ENCODE measurements at places on chromosomes 3 and 15.
A peak's percentile ranks its signal among the peaks of the same experiment; 100 is the strongest.

GRCh38 chr3:47019201-47019600 is 39.7 kb downstream of the NBEAL2 start:
- peak; percentile 26 for DNase-seq

- DNase-seq: no peak
Observed at GRCh38 chr15:85496551-85497171, 116.3 kb downstream of the AKAP13 start.

GRCh38 chr3:42214064-42214463 is 51.9 kb downstream of the CCK start:
- no peak for DNase-seq

DNA sequence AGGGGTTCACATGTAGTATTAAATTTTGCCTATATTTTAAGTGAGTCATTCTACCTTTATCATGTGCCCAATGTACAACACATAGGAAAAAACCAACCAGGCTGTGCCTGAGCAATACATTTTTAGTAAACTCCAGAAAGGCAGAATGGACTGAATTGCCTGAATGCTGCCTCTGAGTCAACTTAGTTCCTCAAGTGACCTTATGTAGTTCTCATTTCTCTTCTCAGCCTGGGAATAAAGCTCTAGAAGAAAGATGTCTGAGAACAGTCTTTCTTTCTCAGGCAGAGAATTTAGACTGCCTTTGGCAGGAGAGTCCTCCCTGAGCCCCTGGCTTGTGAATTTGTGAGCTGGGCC is 13.0 kb downstream of the ST3GAL6 start:
- DNase-seq: no peak

DNA sequence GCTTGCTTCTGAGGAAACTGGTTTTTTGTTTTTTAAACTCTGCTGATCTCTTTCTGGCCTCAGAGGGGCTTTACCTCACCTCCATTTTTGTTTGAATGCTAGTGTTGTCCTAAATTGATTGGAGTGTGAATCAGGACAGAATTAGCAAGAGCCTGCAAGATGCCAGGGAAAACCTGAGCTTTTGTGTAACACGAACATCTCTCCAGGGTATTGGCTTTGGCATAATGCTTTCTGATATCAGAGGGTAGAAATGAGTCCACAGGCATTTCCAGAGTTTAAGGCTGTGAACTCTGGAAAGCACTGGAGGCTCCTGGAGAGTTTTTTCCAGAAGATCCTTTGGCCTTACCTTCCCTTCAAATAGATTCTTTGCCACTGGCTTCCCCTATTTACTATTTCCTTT is 87.1 kb downstream of the WDR76 start:
- no peak for DNase-seq

DNA sequence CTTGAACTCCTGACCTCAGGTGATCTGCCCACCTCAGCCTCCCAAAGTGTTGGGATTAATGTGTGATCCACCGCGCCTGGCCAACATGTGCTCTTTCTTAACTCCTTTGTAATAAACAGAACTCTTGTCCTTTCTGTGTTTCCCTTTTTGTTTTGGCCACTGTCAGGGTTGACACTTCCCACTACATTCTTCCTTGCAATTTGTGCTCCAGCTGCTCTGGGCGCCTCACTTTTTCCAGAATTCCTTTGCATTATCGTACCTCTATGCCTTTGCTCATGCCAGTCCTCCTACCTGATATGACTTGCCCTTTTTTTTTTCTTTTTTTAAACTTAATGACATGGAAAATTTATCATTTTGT is 38.8 kb upstream of the SMAD3 start:
- no peak for DNase-seq

DNA sequence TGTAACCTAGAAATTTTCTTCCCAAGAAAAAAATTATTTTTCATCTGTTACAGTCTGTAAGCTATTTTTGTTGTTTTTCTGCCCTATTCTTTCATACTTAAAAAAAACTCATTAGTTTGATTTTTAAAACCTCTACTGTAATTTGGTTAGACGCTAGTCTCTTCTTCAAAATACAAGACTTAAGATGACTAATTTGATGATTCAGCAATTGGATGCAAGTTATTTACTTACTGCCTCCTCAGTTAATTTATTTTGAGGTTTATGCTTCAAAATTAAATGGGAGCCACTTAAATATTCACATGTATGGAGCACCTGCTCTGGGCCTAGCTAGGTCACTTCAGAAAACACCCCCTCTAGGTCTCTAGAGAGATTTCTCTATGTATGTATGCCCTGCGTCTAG is 132.4 kb downstream of the IQCH start:
- DNase-seq: peak; percentile 30

GRCh38 chr3:42012383-42012934 is 50.6 kb upstream of the ULK4 start:
- DNase-seq: no peak

GRCh38 chr3:25901796-25902195 is 111.9 kb downstream of the OXSM start:
- no peak for DNase-seq

- DNase-seq: no peak
Observed at GRCh38 chr3:126644615-126645014, 10.3 kb downstream of the TXNRD3 start.

Measured in PC-3 (cell line).